Globus pallidus (tissue), 1 donor: ENCODE measurements at places on chromosomes 3 and 15.
A peak's percentile ranks its signal among the peaks of the same experiment; 100 is the strongest.

DNA sequence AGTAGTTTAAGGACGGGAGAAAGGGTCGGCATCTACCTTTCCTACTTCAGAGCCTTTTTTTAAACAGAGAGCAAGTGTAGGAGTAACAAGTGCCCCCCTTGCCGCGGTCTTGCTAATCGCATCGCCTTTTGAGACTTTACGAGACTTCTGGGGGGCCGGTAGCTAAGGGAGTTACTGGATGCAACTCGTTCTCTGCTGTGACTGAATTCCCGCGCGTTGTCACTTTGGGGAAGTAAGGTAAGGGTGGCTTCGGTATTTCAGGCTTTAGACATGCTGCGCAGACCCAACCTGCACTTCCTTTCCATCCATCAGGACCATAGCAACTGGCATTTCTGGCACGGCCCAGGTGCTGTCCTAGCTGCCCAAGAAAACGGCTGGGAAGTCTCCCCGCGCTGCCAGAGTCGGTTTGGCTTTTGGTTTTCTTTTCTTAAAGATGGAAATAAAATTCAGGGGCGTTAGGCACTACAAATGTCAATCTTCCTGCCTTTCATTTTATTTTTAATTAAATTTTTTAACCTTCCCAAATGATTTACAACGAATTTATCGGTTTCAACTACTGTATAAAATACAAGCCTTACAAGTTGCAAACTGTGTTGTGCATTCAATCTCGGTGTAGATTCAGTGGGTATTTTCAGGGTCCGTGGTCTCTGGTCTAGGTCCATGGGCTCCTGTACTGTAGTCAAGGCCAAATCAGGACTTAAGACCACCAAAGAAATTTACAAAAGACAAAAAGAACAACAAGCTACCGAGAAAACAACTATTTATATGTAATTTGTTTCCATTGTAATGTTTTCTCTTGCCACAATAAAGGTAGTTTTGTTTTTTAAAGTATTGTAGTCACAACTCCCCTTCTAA, 3.5 kb downstream of the MECOM start:
- no peak for DNase-seq

- no peak for DNase-seq
These were observed 168.2 kb downstream of the MBNL1 start for GRCh38 chr3:152436707-152437590.

DNA sequence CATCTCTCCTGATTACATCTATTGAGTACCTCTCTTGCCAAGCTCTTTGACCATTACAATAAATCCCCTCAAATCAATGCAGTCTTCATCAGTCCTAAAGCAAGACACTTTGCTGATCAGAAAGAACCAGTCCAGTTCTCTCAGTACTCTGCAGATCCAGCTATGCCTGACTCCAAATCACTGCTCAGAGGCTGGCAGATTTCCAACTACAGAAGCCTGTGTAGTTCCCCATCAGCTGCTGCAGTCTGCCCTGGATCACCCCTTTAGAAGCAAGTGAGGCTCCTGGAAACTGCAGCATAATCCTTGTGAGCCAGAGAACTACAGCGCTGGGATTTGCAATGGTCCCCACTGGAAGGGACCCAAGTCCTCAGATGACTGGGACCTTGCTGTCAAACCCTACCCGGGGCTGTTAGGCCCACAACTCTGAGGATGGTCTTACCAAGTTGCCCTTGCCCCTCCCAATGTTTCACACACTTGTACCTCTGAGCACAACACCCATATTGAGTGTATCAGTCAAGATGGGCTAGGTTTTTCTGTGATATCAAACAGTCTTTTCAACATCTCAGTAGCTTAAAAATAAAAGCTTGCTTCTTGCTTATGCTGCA, 81.9 kb upstream of the TOPAZ1 start:
- no peak for DNase-seq

- DNase-seq = no peak
These were observed 55.5 kb downstream of the TPRG1 start for GRCh38 chr3:189227249-189227648.

DNA sequence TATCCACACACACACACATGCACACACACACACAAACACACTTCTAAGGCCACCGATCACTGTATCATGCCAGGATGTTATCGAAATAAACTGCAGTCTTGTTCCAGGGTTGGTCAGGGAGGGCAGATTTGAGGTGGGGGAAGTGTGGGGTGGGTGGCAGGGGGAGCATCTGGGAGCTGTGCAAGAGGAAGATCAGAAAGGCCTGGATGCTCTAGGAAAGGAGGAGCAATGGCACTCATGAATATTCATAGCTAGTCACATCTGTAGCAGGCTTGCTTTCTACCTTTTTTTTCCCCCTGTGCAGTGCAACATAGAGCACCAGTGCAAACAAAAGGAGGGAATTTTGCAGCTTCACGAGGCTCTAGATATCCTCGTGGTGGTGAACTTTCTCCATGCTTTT, 84.9 kb downstream of the MEIS2 start:
- DNase-seq = no peak

DNA sequence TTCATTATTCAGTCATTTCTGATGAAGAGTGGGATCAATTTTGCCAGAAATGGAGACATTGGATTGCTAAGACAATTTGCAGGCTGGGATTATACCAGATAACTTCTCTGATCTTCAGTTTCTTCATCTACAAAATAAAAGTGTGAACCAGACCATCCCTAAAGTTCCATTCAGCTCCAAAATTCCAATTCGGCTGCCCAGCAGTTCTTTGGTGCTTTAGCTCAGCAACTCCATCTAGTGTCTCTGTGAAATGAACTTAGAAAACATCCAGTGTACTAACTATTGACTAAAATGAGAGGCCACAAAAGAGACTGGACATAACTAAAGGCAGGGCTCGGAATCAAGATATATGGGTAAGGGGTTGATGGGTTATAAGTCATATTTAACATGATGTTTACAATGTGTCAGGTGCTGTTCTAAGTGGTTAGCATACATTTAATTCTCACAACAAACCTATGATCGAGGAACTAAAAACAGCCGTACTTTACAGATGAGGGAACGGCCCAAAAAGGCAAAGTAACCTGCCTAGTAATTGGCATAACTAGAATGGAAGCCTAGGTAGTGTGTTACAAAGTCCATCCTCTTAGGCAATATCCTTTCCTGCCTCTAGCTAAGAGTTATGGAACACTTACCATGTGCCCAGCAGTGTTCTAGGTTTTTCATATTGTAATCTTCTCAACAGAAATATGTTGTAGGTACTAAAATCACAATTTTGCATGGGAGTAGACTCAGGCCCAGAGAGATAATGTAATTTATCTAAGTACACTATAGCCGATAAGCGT, 17.0 kb downstream of the THAP10 start:
- peak; percentile 86 for DNase-seq

DNA sequence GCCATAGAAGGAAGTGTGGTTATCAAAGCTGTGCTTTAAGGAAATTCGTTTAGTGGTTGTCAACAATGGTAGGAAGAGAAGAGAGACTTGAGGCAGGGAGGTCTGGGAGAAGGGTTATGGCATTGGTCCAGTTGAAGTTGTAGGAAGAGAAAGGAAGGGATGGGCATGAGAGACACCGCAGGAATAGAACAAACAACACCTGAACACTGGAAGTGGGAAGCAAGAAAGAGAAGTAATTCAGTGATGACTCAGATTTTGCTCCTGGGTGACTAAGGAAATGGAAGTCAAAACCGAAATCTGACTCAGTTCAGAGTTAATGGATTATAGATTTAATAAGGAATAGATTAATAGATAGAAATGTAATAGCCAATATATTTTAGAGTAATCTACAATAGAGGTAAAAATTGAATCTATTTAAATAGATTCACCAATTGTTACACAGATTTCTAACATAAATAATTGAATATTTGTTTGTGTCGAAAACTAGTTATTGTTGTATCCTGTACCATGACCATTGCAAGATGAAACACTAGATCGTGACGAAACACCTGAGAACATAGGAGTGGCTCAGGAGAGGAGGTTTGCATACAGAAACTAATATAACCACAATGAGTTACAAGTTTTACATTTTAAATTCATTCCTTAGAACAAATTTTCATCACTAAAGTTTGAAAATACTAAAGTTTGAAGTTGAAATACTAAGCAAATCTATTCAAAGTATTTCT, 36.0 kb downstream of the THBS1 start:
- no peak for DNase-seq

GRCh38 chr3:104514371-104514770, 852.3 kb upstream of the ALCAM start:
- DNase-seq = no peak

DNA sequence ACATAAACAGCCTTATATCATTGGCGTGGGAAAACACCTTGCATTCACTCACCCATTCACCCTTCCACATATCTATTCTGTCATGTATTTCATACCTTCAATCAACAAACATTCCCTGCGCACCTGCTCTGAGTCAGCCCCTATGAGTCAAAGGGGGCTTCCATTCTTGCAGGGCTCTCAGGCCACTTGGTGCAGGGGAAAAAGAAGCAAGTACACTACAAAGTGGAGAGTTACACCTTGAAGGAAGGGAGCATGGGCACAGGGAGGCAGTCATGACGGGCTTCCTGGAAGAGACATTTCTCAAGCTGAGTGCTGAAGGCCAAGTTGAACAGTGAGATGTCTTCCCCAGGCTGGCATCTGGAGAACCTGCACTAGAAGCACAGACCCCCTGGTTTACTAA, 4.6 kb upstream of the AMOTL2 start:
- no peak for DNase-seq

DNA sequence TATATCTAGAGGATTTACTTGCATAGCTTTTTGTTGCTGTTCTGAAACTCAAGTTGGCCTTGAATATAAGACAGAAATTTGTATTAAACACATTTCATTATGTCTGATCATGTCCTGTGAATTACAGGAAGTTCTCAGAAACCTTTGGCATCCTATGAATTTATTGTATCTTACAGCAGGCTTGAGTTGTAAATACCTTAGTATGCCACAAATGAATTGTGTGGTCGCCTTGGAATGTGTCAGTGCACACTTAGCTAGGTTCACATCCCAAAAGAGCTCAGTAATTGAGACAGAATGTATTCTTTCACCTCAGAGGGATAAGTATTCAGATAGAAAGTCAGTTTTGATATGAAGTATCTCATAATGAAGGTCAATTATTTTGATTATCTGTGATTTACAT, 83.4 kb downstream of the NEK11 start:
- no peak for DNase-seq

GRCh38 chr3:79183496-79183895, 584.3 kb downstream of the ROBO1 start:
- no peak for DNase-seq

DNA sequence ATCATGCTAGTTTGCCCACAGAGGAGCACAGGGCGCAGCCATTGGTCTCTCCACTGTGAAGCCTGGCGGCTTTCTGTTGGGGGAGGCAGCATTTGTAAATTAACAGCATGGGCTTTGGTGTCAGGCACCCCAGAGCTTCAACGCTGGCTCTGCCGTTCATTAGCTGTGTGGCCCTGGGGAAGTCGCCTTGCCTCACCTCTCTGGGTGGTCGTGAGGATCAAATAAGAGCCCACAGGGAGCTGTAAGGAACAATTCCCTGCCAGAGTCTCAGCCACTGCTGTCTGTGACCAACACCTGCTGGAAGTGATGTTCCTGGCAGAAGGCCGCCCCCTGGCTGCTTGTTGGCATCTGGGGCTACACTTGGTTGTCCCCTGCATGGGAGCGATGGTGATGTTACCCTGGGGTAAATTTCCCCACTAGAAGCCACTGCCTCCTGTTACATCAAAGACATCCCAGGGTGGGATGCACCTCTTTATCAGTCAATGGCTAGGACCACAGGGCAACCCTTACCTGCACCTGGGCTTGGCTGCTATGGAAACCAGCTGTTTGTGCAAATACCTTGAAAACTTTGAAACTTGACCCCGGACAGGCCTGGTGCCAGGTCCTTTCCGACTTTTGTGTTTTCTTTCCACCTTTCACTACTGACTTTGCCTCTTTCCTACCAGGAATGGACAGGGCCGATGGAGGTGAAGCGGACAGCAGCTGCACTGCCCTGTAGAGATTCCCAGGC, 36.9 kb downstream of the DNASE1L3 start:
- no peak for DNase-seq
